Natural killer cell (primary cell): ENCODE measurements at places on chromosomes 5 and 9. TPM values are rescaled to one million over a fixed set of nuclear protein-coding genes. Genes with fewer than 3 reads are reported as not detected.

Gene PLAC8L1
- not detected for total RNA-seq

Gene SLCO6A1
- total RNA-seq: not detected

Gene CHSY3
- total RNA-seq: 2.3 TPM

Gene LCN10
- total RNA-seq: not detected

Gene OR1Q1
- not detected for total RNA-seq

Gene ADAMTS2
- 0.28 TPM for total RNA-seq

Gene TOPORS
- total RNA-seq: 30.4 TPM

Gene EIF4E1B
- total RNA-seq: not detected

Gene CDC23
- total RNA-seq: 16.3 TPM

Gene PCDHA13
- total RNA-seq: not detected

- no peaks in the 10 kb centered on the region for H3K36me3 ChIP-seq
- DNase-seq: no peak
- H3K27me3 ChIP-seq: no peaks in the 10 kb centered on the region
- H3K4me1 ChIP-seq: no peaks in the 10 kb centered on the region
- no peak overlapping the region for H3K4me3 ChIP-seq
Observed at GRCh38 chr9:26341545-26341944, 551.1 kb downstream of the CAAP1 start.

GRCh38 chr9:7560669-7561305 is 238.8 kb downstream of the DMAC1 start:
- no peaks in the 10 kb centered on the region for H3K36me3 ChIP-seq
- H3K27ac ChIP-seq: no peak overlapping the region
- H3K4me1 ChIP-seq: no peaks in the 10 kb centered on the region
- no peak overlapping the region for H3K4me3 ChIP-seq
- no peak for DNase-seq
- no peaks in the 10 kb centered on the region for H3K27me3 ChIP-seq

- H3K4me3 ChIP-seq: no peak overlapping the region
- H3K4me1 ChIP-seq: no peaks in the 10 kb centered on the region
- DNase-seq: no peak
- H3K27ac ChIP-seq: no peak overlapping the region
- H3K36me3 ChIP-seq: no peaks in the 10 kb centered on the region
Observed at GRCh38 chr9:6575324-6576034, 70.0 kb downstream of the GLDC start.

DNA sequence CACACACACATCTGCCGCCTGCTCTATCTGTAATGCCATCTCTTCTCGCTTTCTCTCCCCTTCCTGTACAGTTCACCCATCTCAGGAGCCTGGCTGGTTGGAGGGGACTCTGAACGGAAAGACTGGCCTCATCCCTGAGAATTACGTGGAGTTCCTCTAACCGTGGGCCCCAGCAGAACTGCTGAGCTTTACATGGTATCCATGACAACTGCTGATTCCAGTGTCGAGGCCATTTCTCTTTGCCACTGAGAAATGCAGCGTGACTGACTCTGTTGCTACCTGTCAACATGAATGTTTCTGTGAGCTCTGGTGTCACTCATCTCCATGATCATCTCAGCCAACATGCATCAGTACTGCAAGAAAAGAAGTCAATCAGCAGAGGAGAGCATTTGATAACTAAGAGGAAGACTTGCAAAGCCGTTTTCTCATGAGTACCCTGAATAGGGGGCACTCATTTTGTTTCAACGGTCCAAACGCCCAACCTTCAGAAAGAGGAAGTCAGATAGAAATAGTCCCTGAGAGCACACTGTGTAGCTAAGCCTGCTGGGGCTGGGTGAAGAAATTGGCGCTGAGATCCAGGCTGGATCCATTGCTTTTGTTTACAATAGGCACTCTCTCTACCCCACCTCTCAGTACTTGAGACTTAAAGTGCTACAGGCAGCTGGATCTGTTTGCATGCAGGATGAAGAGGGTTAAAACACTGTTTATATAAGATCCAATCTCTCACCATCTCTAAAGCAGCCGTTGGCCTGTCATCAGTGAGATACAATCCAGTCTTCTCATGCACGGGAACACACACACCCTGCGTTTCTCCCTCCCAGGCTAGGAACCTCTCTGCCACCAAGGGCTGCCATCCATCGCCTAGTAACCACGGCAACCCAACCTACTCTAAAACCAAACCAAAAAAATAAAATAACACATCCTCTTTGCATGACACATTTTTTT is 180.9 kb downstream of the NR3C1 start:
- peaks cover 30% of the 10 kb centered on the region for H3K4me1 ChIP-seq
- H3K36me3 ChIP-seq: peaks cover 10% of the 10 kb centered on the region
- DNase-seq: peak; percentile 60
- H3K27me3 ChIP-seq: no peaks in the 10 kb centered on the region

DNA sequence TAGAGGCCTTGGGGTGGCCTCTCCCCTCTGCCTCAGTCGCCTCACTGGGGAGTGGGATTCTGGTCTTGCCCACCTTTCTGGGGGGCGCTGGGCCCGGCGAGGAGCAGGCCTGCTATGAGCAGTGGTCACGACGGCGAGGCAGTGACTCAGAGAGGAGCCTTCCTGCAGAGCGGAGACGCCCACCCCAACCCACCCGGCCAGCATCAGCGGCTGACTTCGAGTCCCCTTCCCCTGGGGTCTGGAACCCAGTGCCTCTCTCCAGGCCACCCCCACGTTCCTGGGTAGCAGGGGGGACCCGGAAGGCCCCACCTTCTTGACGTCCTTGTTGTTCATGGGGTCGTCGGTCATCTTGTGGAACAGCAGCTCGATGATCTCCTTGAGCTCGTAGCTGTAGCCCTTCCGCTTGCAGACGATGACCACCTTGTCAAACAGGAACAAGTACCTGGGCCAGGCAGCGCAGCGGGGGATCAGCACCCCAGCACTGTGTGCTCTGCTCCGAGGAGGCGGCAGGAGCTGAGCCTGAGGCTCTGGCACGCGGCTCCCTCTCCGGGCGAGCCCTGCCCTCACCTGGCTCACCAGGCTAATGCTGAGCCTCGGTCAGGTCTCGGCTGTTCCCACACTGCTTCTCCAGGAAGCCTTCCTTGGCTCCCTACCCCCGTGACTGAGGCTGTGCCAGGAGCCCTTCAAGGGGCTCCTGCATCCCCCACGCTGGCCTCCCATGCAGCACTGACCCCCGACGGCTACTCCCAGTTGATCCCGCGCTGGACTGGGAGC is 50.1 kb upstream of the SARDH start:
- no peak for DNase-seq
- H3K27ac ChIP-seq: no peak overlapping the region
- no peaks in the 10 kb centered on the region for H3K36me3 ChIP-seq
- peaks cover 57% of the 10 kb centered on the region for H3K4me1 ChIP-seq
- no peak overlapping the region for H3K4me3 ChIP-seq

GRCh38 chr5:93337138-93337537 is 243.9 kb downstream of the NR2F1-AS1 start:
- H3K36me3 ChIP-seq: no peaks in the 10 kb centered on the region
- no peaks in the 10 kb centered on the region for H3K4me1 ChIP-seq
- H3K27me3 ChIP-seq: no peaks in the 10 kb centered on the region
- no peak overlapping the region for H3K4me3 ChIP-seq
- no peak for DNase-seq

DNA sequence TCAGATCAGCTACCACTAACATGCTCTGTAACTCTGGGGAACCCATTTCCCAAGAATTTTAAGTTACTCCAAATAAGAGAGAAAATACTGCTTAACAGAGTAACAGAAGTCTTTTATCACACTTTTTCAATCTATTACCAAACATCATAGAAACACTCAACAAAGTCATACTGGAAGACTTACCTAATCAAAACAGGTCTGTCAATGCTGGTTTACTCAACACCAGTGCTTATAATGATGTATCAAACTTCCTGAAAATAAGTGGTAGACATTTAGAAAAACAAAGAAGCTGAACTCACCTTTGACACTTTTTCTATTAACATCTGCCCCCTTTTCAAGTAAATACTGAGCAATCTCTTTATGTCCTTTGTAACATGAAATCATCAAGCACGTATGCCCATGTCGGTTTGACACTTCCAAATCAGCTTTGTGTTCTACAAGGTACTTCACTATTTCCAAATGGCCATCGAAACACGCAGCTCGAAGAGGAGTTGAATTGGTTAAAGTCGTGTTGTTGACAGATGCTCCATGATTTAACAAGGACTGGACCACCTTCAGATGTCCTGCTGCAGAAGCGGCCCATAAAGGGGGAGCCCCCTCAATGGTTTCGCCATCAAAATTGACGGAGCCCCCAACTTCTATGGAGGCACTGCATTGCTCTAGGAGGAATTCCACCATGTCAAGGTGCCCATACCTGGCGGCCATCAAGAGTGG is 1.8 kb downstream of the FEM1C start:
- peaks cover 18% of the 10 kb centered on the region for H3K36me3 ChIP-seq
- H3K4me1 ChIP-seq: peaks cover 13% of the 10 kb centered on the region
- H3K27me3 ChIP-seq: no peaks in the 10 kb centered on the region
- H3K27ac ChIP-seq: peak overlapping the region; percentile 98

GRCh38 chr9:136232969-136233368 is 12.6 kb downstream of the QSOX2 start:
- peaks cover 15% of the 10 kb centered on the region for H3K4me1 ChIP-seq
- no peaks in the 10 kb centered on the region for H3K27me3 ChIP-seq
- DNase-seq: no peak
- peaks cover 21% of the 10 kb centered on the region for H3K36me3 ChIP-seq
- no peak overlapping the region for H3K4me3 ChIP-seq
- no peak overlapping the region for H3K27ac ChIP-seq

- no peaks in the 10 kb centered on the region for H3K36me3 ChIP-seq
- no peak overlapping the region for H3K27ac ChIP-seq
- DNase-seq: no peak
Observed at GRCh38 chr9:18997151-18997550, 35.9 kb downstream of the SAXO1 start.

DNA sequence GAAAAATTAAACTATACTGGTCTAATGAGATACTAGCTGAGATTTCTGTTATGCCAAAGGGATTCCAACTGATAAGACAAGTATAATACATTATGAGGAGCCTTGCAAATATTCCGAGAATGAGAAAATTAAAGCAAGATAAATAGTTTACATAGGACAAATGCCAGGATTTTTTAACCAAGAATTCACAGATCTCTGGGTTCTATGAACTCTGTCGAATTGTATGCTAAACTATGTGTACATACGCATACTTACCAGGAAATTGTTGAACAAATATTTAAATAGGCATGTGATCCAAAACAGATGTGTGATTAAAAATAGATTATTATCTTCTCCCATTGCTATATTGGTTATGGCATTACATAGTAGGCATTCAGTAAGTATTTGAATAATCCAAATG is 616.6 kb downstream of the GABRG2 start:
- no peaks in the 10 kb centered on the region for H3K4me1 ChIP-seq
- no peaks in the 10 kb centered on the region for H3K27me3 ChIP-seq
- no peak overlapping the region for H3K4me3 ChIP-seq
- H3K36me3 ChIP-seq: no peaks in the 10 kb centered on the region
- DNase-seq: no peak

DNA sequence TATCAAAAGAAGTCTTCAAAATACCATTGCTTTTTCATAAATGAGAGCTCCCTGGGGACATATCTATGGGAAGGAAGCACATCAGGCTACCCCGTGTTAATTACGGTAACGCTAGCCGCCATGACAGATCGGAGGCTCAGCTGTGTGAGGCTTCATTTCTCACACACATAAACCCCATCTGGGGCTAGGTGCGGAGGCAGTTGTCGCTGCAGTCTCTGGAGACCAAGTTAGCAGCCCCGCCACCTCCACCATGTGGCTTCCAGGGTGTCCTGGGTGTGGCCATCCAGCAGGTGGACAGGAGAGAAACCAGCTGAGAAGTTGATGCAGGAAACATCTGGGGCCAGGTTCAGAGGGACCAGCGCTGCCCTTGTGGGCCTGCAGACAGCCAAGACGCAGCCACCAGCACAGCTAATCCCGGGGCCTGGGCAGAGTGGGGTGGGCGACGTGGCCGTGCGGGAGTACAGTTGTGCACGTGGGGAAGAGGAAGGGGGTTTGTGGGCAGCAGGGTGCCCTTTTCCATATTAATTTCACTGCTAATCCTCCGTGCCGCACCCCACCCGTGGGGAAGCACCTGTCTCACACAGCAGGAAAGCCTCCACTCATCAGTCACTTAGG is 426.5 kb downstream of the IRX1 start:
- H3K4me1 ChIP-seq: no peaks in the 10 kb centered on the region
- no peak overlapping the region for H3K4me3 ChIP-seq
- H3K36me3 ChIP-seq: no peaks in the 10 kb centered on the region
- DNase-seq: no peak
- no peaks in the 10 kb centered on the region for H3K27me3 ChIP-seq

DNA sequence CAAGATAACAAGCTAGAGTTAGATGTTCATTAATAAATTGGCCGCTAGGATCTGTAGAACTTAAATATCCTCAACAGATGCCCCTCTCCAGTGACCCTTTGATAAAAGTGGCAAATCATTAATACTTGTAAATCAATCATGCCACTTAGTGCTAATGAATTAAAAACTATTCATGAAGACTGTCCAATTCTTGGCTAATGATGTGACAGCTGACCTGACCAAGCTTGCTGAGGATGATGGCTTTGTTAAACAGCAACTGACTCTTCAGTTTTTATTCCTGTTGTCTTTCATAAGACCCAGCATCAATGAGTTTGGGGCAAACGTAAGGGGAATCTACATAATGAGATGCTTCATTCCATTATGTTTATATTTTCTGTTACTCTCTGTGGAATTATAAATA is 396.8 kb upstream of the NMUR2 start:
- H3K27ac ChIP-seq: no peak overlapping the region
- no peak for DNase-seq
- no peaks in the 10 kb centered on the region for H3K36me3 ChIP-seq
- no peak overlapping the region for H3K4me3 ChIP-seq
- H3K4me1 ChIP-seq: no peaks in the 10 kb centered on the region

DNA sequence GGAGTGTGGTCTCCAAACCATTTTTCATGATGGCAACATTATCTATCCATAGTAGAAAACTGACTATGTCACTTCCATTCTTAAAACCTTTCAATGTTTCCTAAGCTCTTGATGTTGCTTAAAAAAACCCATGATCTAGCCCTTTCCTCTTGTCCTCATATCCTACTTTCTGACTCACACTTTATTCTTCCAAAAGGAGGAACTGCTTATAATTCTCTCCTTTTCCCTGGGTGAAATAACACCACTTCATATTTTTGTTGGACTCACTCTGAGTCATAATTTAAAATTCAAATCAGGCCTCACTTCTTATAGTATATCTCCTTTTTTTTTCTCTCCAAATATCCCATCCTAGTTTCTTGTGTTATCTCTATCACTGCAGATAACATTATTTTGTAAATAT is 513.9 kb downstream of the MAN2A1 start:
- H3K27ac ChIP-seq: no peak overlapping the region
- no peaks in the 10 kb centered on the region for H3K36me3 ChIP-seq
- H3K4me3 ChIP-seq: no peak overlapping the region

GRCh38 chr5:55497712-55498111 is 37.1 kb downstream of the PLPP1 start:
- H3K4me1 ChIP-seq: no peaks in the 10 kb centered on the region
- no peaks in the 10 kb centered on the region for H3K27me3 ChIP-seq
- H3K4me3 ChIP-seq: no peak overlapping the region
- no peaks in the 10 kb centered on the region for H3K36me3 ChIP-seq
- DNase-seq: no peak

- H3K36me3 ChIP-seq: no peaks in the 10 kb centered on the region
- DNase-seq: peak; percentile 87
- no peaks in the 10 kb centered on the region for H3K27me3 ChIP-seq
- no peak overlapping the region for H3K27ac ChIP-seq
- no peak overlapping the region for H3K4me3 ChIP-seq
- H3K4me1 ChIP-seq: no peaks in the 10 kb centered on the region
Observed at GRCh38 chr5:79857714-79858409, 133.2 kb downstream of the MTX3 start.
